ENCODE measurements at places on chromosomes 3 and 15. TPM values are rescaled to one million over a fixed set of nuclear protein-coding genes. Genes with fewer than 3 reads are reported as not detected.

Gene PGBD4
- total RNA-seq = 1.2 TPM

Gene NPTN
- total RNA-seq = 223 TPM

Gene WDR73
- 29.5 TPM for total RNA-seq

Gene DNAH12
- 0.85 TPM for total RNA-seq

Gene FOXB1
- 6.7 TPM for total RNA-seq

Gene BNIP2
- 75.3 TPM for total RNA-seq

Data from endothelial cell (in vitro differentiated cells).